ENCODE measurements at places on chromosomes 3 and 15. TPM values are rescaled to one million over a fixed set of nuclear protein-coding genes. Genes with fewer than 3 reads are reported as not detected.

The SPINK8 gene
- total RNA-seq, result not detected

The CTDSPL gene
- 52.8 TPM for total RNA-seq

GRCh38 chr3:100269410-100270214, 8.8 kb downstream of the TBC1D23 start:
- peaks cover 3% of the 10 kb centered on the region for H3K4me1 ChIP-seq
- no peaks in the 10 kb centered on the region for H3K27me3 ChIP-seq
- DNase-seq, result no peak
- H3K27ac ChIP-seq, result no peak overlapping the region
- H3K4me3 ChIP-seq, result no peak overlapping the region
- no peaks in the 10 kb centered on the region for H3K36me3 ChIP-seq

GRCh38 chr3:79306934-79307570, 460.7 kb downstream of the ROBO1 start:
- H3K27me3 ChIP-seq, result no peaks in the 10 kb centered on the region
- peaks cover 8% of the 10 kb centered on the region for H3K4me1 ChIP-seq
- H3K36me3 ChIP-seq, result no peaks in the 10 kb centered on the region
- no peak overlapping the region for H3K4me3 ChIP-seq
- H3K27ac ChIP-seq, result no peak overlapping the region
- DNase-seq, result peak; percentile 61

GRCh38 chr3:115927197-115927596, 303.9 kb downstream of the GAP43 start:
- H3K36me3 ChIP-seq, result no peaks in the 10 kb centered on the region
- H3K4me3 ChIP-seq, result no peak overlapping the region
- no peak for DNase-seq

- no peaks in the 10 kb centered on the region for H3K36me3 ChIP-seq
- no peak overlapping the region for H3K4me3 ChIP-seq
- H3K27me3 ChIP-seq, result no peaks in the 10 kb centered on the region
Observed at GRCh38 chr3:57816471-57817095, 60.5 kb downstream of the SLMAP start.

DNA sequence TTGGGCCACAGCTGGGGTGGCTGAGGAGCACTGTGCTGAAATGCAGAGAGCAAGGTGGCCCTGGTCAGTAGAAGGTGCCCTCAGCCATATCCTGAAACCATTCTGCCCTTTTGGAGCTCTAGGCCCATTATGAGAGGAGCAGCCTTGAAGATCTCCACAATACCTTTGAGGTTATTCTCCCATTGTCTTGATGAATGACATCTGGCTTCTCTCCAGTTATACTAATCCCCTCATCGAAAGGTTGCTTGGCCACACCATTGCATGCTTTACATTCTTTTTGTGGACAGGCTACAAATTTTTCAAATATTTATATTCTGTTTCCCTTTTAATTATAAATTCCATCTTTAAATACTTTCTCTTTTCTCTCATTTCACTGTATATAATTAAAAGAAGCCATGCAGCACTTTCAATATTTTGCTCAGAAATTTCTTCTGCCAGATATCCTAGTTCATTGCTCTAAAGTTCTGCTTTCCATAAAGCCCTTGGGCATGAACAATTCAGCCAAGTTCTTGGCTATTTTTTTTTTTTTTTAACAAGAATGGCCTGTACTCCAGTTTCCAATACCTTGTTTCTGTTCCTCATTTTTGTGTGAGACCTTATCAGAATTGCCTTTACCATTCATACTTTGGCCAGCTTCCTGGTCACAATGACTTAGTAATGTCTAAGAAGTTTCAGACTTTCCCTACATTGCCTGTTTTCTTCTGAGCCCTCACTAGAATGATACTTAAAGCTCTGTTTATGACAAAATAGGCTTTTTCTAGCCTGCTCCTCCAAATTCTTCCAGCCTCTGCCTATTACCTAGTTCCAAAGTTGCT, 138.9 kb upstream of the SGO1 start:
- H3K36me3 ChIP-seq, result no peaks in the 10 kb centered on the region
- no peaks in the 10 kb centered on the region for H3K27me3 ChIP-seq
- no peak for DNase-seq
- no peaks in the 10 kb centered on the region for H3K4me1 ChIP-seq
- no peak overlapping the region for H3K4me3 ChIP-seq
- H3K27ac ChIP-seq, result no peak overlapping the region
